Hematopoietic multipotent progenitor cell (in vitro differentiated cells): ENCODE measurements at places on chromosomes 5 and 9.
A peak's percentile ranks its signal among the peaks of the same experiment; 100 is the strongest.

- no peak for DNase-seq
These were observed 663.8 kb upstream of the KLF4 start for GRCh38 chr9:108153416-108153815.

- DNase-seq = no peak
These were observed 117.5 kb upstream of the MTAP start for GRCh38 chr9:21684831-21685362.

DNA sequence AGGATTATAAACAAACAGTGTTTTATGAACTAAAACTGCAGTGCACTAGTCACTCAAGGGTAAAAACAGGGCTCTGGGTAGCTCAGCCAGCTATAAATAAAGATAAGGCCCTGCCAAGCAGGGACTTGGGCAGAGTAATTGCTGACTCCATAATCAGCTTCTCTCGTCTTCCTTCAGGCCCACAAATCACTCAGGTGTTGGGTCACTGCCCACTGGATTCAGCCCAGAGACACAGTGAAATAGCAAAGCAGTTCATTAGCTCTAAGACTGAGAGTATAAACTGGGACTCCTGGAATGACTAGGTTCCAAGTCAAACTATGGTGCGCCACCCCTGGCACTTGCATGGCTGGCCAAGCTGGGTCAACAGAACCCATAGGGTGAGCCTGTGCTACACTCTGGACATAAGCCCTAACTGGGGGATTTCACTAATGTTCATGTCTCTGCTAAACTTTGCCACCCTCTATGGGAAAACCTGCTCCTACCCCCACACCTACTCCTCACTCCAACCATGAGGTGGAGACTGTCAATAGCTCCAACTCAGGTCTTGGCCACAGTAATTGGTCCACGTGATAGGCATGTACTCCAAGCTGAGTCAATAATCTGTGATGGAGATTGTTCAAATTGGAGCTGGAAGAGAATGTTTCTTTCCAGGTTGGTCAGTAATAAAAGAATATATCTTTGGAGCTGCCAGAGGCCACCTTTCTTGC lies 158.5 kb downstream of the SLIT3 start:
- DNase-seq = no peak

- DNase-seq = no peak
These were observed 10.3 kb downstream of the SMIM32 start for GRCh38 chr5:136182618-136183017.

GRCh38 chr9:77952635-77953328 lies 78.8 kb downstream of the GNAQ start:
- no peak for DNase-seq

- no peak for DNase-seq
These were observed 65.4 kb upstream of the SLC1A1 start for GRCh38 chr9:4424891-4425290.

DNA sequence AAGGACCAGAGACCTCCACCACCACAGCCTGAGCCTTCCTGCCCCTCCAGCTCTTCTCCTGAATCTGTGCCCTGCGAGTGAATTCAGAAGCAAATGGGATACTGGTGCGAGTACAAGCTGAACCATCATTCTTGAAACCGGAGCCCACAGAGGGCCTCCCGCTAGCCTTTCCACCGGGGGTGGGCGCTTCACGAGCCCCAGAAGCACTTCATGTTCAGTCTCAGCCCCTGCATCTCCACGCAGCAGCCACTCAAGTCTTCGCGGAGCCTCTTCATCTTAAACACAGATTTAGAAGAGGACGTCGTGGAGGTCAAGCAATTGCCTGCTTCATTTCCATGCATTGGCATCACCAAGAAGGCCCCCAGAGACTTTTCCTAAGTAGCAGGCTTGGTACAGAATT lies 26.0 kb upstream of the OLFM1 start:
- no peak for DNase-seq

DNA sequence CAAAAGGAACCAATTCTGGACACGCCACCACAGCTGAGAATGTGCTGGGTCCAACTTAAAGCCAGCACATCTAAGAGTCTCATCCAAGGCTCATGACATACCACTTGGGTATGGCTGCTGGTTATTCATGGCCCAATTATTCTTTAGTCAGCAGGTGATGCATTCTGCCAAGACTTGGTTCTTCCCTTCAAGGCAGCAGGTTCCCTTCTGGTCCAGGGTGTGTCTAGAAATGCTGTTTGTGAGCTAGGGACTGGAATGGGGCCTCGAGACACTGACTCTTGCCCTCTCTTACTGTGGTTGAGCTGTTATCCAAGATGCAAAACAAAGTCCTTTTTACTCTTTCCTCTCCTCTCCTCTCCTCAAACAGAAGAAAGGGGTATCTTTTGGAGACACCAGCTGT lies 522.6 kb downstream of the HINT1 start:
- no peak for DNase-seq

GRCh38 chr9:2291980-2292704 lies 277.0 kb downstream of the SMARCA2 start:
- DNase-seq = no peak

DNA sequence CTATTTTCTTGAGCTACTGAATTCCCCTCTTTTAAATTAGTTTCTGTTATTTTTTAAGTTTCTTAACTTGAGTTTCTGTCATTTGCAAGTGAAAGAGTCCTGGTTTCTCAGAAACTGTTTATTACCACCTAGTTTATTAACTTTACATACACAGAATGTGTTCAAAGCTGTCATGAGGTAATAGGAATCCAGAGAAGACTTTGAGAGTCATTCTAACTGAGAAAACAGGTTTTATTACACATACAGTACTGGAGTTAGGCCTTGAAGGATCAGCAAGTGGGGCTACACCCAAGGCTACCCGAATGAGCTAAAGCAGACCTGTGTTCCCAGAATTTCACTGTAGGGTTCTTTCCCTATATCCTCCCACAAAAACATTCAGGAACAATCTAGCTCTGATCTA lies 33.1 kb downstream of the FAM114A2 start:
- DNase-seq = no peak

- DNase-seq = no peak
These were observed 67.8 kb downstream of the NRG2 start for GRCh38 chr5:139975306-139975705.

DNA sequence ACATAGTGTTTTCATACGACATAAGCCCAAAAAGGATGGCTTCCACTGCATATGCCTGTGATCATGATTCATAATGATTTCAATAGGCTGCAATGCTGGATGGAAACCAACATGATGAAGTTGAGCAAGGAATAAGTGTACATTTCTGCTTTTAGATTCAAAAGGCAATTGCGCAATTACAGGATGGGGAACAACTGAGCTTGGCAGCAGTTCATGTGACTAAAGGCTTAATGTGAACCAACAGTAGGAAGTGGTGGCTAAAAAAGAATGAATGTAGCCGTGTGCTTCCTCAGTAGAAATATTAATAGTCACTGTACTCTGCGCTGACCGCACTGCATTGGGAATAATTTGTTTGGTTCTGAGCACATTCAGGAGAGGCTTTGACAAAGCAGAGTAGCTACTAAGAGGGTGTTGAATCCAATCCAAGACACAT lies 51.2 kb downstream of the SLC1A3 start:
- DNase-seq = peak; percentile 88

- no peak for DNase-seq
These were observed 2.7 kb upstream of the BTNL9 start for GRCh38 chr5:181037365-181037861.

GRCh38 chr5:170201311-170201710 lies 31.5 kb upstream of the C5orf58 start:
- no peak for DNase-seq

DNA sequence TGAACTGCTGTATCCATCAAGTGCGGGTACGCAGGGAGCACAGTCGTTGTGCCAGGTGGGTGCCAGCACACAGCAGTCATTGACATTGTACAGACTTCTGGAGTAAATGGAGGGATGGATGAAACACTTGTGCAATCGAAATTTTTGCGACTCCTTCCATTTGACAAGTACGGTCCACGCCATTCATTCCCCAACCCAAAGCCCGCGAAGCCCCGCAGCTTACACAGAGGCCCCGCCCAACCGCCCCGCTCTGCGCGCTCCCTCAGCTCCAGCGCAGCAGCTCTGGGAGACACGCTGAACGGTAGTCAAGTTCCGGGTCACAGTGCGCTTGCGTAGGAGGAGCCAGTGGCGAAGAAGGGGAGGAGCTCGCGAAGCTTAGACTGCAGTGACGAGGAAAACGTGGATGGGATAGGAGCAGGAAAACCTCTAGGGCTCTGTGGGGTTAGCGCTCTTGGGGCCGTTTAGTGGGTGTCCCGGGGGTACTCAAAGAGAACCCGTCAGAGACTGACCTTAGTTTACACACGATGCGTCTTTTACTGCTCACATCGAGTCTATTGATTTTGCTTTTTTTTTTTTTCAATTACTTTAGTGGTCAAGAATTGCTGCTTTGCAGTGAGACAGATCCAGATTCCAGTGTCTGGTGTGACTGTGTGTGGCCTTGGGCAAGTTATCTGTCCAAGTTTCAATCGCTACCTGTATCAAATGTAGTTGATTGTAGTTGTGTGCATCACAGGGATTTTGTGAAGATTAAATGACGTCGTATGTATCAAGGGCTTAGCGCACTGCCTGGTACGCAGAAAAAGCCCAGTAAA lies 15.3 kb upstream of the MSANTD3 start:
- DNase-seq = peak; percentile 89

GRCh38 chr9:6029604-6030274 lies 14.3 kb upstream of the RANBP6 start:
- no peak for DNase-seq
